ENCODE measurements at places on chromosomes 3 and 15.

DNA sequence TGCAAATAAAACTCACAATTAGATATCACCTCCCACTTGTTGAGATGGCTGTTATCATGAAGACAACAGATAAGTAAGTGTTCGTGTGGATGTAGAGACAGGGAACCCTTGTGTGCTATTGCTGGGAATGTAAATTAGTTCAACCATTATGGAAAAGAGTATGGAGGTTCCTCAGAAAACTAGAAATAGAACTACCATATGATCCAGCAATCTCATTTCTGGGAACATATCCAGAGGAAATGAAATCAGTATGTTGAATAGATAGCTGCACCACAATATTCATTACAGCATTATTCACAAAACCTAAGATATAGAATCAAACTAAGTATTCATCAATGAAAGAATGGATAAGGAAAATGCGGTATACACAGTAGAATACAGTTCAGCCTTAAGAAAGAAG lies 418.7 kb upstream of the CNTN6 start:
- DNase-seq = no peak

- no peak for DNase-seq
These were observed 12.9 kb downstream of the COMMD2 start for GRCh38 chr3:149739396-149739795.

DNA sequence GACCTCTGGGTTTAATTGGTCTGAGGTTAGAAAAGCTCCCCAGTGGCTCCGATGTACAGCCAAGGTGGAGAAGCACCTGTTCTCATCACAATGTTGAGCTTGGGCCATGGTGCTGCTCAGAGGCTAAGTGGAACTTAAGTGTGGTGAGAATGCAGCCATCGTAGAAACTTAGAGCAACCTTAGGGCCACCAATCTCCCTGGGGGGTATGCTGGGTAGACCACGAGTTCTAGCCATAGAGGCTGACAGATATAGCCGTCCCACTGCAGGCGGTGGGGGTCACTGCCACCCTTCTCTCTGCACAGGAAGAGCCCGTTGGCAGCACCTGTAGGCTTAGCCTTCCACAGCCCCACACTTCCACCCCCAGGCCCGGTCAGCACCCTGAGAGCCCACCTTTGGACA lies 38.0 kb downstream of the MGLL start:
- no peak for DNase-seq

DNA sequence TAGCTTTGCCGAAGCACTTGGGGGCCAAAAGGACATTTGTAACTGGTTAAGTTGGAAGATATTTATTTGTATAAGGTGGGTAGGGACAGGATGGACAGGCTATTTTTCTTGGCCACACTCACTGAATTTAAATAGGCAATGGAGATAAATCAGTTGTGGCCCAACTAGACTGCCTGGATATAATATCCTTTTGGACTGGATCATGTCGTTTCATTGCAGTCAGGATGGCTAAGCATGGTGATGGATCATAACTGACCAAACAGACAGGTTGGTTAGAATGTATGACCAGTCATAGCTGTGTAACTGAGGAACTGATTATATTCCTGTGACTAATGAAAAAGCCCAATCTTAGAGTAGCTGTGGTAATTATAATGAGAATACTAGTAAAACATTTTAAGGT lies 284.0 kb downstream of the LPP start:
- no peak for DNase-seq

DNA sequence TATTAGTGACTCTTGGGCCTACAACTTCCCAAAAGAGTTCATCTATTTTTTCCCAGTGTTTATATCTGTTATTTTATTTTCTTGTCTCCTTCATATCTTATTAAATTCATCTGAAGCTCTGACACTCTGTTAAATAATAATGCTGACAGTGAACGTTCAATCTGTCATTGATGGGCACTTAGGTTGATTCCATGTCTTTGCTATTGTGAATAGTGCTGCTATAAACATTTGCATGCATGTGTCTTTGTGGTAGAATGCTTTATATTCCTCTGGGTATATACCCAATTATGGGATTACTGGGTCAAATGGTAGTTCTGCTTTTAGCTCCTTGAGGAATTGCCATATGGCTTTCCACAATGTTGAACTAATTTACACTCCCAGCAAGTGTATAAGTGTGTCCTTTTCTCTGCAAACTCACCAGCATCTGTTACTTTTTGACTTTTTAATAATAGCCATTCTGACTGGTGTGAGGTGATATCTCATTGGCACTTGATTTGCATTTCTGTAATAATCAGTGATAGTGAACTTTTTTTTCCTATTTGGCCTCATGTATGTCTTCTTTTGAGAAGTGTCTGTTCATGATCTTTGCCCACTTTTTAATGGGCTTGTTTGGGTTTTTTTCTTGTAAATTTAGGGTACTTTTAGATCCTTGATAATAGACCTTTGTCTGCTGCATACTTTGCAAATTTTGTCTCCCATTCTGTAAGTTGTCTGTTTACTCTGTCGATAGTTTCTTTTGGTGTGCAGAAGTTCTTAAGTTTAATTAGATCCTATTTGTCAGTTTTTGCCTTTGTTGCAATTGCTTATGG lies 122.5 kb downstream of the LEKR1 start:
- DNase-seq = no peak

- DNase-seq = no peak
These were observed 35.8 kb downstream of the SCG5 start for GRCh38 chr15:32677238-32677750.

DNA sequence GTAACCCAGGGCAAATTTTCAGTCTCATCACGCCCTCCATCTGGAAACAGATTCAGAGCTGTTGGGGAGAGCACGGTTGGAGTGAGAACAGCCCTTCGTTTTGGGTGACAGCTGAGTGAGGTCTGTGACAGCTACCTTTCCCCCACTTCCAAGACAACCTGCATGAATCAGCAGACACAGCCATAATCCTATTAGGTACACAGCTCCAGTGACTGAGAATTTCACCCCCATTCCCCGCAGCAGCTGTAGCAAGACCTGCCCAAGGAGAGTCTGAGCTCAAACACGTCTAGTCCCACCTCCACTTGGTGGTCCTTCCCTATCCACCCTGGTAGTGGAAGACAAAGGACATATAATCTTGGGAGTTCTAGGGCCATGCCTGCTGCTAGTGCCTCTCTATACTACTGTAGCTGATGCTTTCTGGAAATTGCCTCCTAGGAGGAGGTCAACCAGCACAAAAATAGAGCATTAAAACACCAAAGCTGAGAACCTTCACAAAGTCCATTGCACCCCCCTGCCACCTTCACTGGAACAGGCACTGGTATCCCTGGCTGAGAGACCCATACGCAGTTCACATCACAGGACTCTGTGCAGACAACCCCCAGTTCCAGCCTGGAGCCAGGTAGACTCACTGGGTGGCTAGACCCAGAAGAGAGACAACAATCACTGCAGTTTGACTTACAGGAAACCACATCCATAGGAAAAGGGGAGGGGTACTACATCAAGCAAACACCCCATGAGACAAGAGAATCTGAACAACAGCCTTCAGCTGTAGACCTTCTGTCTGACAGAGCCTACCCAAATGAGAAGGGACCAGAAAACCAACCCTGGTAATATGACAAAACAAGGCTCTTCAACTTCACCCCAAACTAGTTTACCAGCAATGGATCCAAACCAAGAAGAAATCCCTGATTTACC lies 448.6 kb upstream of the CBLB start:
- DNase-seq = no peak

DNA sequence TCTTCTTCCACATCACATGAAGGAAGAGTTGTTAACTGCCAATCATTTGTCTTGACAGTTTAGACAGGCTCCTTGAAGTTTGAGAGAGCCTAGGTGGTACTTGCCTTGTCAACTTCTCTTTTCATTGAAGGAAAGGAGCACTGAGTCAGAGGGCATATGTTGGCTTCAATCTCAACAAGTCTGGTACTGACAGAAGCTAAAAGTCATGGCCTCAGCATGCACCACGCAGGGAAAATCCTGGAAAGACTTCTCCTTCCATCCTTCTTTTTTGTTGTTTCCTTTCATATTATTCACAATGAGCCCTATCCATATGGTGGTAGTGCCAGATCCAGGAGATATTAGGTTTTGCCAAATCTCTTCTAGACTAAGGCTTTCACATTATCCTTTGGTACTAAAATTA lies 1272.5 kb downstream of the ROBO1 start:
- no peak for DNase-seq

- DNase-seq = no peak
These were observed 78.2 kb upstream of the THBS1 start for GRCh38 chr15:39502611-39503195.

- no peak for DNase-seq
These were observed 17.5 kb upstream of the CPNE9 start for GRCh38 chr3:9686050-9686550.

DNA sequence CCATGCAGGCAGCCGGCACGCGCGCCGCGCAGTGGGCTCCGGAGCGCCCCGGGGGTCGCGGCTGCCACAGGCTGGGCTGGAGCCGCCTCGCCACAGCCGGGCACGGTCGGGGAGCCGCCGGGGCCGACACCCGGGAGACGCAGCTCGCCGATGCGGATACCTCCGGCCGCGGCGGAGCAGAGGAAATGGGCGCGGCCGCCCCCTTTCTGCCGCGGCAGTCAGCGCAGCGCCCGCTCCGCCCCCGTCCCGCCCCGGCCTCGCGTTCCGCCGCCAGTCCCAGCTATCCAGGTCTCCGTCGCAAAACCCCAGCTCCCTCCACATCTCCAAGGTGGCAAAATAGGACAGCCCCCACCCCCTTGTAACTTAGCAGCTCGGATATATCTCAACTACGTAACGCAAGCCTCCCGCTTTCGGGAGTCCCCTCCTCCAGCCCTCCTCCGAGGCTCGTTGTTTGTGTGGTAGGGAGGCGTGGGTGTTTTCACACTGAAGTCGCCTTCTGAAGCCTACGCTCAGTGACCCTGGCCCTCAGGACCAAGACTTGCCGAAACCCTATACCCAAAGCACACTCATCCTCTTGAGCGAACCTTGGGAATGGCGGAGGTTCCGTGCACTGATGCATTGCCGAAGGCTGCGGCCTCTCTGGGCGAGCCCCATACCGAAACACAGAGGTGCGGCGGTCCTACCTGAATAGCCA lies at the start of gene SH3BP5:
SH3BP5 (minus strand) TSS at position 182 of the 694 bp plus-strand sequence; CDS start at position 4, 178 bp downstream.
- DNase-seq = peak; percentile 72

DNA sequence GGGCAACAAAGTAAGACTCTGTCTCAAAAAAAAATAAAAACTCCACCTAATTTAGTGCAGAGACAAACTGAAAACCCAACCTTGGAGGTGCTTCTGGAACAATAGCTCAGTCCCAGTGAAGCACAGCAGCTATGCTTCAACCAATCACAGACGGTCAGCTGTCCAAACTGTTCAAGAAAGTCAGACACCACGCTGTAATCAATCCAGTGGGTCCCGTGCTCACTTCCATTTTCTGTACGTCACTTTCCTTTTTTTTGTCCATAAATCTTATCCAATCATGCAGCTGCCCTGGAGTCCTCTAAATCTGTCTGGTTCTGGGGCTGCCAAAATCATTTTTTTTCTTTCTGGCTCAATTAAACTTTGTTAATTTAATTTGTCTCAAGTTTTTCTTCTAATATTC lies 93.6 kb upstream of the FAM174B start:
- no peak for DNase-seq

DNA sequence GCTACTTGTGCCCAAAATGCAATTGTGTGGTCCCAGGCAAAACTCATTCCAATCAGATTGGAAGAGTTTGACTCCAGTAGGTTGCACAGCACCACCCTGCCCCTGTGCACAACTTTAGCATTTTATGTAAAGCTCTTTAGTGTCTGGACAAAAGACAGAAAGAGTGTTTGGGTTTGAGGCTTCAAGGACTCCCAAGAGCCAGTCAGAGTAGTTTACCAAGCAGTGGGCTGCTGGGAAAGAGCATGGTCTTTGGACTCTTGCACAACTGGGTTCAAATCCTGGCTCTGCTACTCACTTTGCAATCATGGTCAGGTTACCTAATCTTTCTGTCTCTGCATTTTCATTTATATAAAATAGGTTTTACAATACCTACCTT lies 75.8 kb upstream of the UMPS start:
- DNase-seq = no peak

DNA sequence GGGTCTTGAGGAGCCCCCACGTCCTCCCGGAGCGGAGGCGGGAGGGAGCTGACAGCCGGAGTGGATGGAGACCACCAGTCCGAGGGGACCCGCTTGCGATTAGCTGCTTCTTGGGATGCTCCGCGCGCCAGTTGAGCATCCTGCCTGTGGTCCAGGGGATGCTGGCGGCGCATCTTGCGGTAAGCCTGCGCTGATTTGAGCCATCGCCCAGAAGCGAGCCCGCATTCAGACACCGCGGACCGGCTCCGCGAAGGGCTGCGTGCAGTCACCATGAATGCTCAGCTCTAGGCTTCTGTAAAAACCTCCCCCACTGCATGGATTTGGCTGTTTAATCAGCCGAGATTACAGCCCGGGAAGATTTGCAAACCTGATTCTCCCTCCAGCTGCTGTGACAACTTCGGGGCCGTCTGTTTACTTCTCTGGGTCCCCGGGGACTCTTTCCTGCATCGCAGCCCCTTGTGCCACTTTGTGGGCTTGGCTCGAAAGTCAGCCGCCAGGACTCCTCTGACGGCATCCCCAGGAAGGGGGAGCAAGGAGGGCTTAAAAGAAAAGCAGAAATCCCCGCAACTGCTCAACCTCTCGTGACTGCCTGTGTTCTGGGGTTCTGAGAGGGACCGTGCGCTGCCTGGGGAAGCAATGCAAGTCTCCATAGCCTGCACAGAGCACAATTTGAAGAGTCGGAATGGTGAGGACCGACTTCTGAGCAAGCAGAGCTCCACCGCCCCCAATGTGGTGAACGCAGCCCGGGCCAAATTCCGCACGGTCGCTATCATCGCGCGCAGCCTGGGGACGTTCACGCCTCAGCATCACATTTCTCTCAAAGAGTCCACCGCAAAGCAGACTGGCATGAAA lies 171.1 kb downstream of the KCNAB1 start:
- no peak for DNase-seq

- no peak for DNase-seq
These were observed 870 bp upstream of the TSEN2 start for GRCh38 chr3:12483410-12483809.

- no peak for DNase-seq
These were observed 37.5 kb downstream of the TTC23 start for GRCh38 chr15:99211926-99212325.

GRCh38 chr3:108669208-108669607 lies 79.7 kb downstream of the DZIP3 start:
- DNase-seq = no peak

DNA sequence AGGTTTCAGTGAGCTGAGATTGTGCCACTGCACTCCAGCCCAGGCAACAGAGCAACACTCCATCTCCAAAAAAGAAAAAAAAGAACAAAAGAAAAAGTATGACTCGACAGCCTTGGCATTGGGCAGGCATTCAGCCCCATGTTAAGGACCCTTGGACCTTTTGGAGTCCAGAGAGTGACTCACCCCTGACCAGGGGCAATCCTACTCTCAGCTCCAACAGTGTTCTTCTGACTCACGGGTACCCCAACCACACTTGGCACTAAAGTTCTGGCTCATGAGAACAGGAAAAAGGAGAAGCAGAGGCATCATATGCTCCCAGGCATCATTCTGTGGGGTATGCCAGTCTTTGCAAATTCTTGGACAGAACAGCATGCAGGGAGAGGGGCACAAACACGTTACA lies 252.4 kb upstream of the HES1 start:
- DNase-seq = no peak

GRCh38 chr15:38144921-38145320 lies 107.7 kb upstream of the SPRED1 start:
- DNase-seq = no peak

- peak; percentile 27 for DNase-seq
These were observed 7.9 kb downstream of the NBEAL2 start for GRCh38 chr3:46987319-46987742.

Measured in stimulated activated CD4-positive, alpha-beta T cell treated with anti-CD3 and anti-CD28 coated beads, Interleukin-4, amount 100 ng/mL, for 4 hours (primary cell).